ENCODE measurements at places on chromosomes 6 and 20.

DNA sequence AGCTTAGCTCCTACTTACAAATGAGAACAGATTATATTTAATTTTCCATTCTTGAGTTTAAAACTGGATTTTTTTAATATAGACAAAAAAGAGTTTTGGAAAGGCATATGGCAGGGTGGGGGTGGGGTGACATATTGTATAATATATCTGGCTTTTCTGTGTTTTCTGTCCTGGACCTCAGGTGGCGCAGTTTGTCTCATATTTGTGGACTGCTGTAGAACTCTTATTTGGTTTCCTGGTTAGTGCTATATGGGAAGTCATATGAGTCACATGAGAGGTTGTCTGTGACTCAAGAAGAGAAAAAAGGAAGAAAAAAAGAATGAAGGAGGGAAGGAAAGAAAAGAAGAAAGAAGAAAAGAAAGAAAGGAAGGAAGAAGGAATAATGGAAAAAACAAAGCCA is 131.8 kb downstream of the CLVS2 start:
- DNase-seq: no peak

- DNase-seq: no peak
Measured at GRCh38 chr6:79755967-79756366, 124.8 kb downstream of the SH3BGRL2 start.

DNA sequence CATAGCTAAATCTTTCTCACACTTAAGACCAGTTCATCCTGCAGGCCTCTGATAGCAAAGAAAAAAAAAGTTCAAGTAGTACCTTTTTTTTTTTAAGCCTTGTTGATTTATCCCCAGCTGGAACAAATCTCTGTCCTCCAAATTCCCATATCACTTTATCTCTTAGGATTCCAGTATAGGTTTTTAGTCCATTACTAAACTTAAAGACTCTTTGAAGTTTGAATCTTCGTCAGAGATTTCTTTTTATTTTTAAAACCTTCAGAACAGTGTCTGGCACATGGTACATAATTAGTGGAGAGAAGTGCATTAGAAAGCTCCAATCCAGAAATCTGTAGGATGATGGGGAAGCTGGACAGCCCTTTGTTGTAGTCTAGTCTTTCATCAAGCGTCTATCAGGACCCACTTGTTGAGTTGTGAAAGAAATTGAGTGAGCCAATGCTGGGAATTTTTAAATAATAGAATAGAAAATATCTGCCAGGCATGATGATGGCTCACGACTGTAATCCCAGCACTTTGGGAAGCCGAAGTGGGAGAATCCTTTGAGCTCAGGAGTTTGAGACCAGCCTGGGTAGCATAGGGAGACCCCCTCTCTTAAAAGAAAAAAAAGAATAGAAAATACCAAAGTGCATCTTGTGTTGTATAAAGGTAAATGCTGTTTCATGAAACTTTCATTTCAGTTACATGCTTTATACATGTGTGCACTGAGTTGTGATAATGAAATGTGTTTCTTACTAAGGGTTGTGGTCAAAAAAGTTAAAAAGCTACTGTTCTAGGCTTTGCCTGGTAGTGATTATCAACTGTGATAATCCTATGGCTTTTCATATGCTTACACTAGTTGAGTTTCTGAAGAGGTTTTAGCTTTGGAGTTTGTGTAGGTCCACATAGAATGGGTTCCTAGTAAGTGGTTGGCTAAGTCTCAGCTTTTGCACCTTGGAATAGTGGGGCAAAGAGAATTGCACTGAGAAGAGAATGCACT is 3.2 kb downstream of the NFYA start:
- no peak for DNase-seq

DNA sequence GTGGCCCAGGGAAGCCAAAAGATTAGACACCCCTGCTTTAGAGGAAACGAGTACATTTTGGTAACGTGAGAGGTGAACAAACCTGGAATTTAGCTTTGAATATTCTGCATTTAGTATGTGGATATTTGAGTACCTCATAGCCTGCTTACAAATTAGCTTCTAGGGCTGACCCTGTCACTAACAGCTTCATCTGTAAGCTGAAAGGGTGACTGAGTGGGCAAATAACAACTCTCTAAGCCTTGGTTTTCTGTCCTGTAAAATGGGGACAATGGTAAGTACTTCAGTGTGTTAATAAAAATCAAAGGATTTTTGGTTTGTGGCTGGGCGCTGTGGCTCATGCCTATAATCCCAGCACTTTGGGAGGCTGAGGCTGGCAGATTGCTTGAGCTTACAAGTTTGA is 8.4 kb upstream of the GUCA1B start:
- DNase-seq: no peak

DNA sequence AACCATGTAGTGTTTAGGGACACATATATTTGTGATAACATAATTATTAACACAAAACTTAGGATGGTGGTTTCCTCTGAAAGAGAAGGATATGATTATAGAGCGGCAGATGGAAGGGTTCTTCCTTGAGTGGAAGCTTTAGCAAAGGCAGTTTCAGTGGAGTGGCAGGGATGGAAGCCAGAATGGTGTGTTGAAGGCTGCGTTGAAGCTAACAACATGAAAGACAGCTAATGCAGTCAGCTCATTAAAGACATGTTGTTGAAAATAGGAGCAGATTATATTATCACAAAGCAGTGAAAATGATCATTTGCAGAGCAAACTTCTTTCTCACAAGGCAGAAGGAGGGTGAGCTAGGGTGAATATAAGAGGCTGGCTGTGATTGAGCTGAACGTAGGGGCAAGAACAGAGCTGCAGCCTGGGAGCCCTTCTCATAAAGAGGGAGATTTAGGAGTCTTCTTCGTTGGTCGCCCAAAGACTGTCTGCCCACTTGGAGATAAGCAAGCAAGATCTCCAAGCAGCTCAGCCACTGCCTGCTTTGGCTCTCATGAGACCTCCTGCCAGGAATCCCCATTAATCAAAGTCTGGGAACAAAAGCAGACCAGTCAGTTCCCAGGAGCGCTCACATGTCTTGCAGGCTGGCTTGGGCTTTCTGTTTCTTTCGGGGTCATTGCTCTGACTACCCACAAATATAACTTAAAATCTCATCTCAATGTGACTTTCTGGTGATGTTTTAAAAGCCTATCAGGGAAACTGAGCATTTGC is 2.6 kb upstream of the ANKRD6 start:
- DNase-seq: no peak

DNA sequence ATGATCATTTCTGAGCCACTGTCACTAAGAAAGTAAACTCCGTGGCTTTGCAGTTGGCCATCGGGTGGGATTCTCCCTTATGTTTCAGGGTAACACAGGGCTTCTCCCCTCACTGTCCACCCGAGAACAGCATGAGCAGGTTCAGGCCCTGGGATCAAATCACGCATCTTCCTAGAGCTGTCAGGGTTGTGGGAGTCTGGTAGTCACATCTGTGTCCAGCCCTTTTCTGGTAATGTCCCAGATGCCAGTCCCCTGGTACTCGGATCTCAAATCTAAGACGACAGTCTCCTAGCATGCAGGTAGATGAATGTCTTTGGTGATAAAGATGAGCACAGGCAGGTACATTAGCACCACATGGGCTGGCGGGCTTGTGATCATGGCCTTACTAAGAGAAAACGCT is 4.8 kb downstream of the PXDC1 start:
- no peak for DNase-seq

DNA sequence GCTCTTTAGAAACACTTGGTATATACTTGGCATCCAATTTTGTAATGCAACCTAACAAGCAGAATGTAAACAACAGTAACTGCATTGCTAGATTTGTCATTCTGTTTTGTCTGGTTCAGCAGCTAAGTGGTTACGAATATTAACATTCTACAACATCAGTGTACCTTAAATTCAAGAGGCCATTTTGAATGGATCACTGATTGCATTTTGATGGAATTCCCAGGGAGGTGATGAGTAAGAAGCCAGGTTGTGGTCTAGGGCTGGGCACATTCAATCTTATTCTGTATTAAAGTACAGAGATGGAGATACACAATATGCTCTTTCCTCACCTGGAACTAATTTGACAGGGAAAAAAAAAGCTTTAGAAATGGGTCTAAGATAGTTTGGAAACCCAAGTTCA is 483.5 kb downstream of the PRKN start:
- no peak for DNase-seq

- no peak for DNase-seq
Measured at GRCh38 chr20:50728486-50728980, 2.8 kb upstream of the PARD6B start.

DNA sequence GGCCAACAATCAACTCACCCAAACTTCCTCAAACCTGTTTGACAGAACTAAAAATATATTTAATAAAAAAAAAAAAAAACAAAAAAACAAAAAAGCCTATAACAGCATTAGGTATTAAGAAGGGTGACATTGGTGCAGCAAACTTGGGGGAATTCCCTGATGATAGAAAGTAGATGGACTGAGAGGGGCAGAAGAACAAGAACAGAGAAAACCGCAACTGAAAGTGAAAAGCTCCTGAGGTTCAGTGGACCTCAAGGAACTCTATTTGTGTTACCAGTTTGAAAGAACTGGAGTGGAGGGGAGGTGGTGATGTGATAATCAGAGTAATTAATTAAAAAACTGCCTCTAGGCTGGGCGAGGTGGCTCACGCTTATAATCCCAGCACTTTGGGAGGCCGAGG is 53.8 kb downstream of the MACROD2 start:
- no peak for DNase-seq

- DNase-seq: no peak
Measured at GRCh38 chr20:571754-572441, 28.3 kb upstream of the CSNK2A1 start.

Data from Panc1 (cell line).